ENCODE measurements at places on chromosomes 2 and 18. TPM values are rescaled to one million over a fixed set of nuclear protein-coding genes. Genes with fewer than 3 reads are reported as not detected.

TMEM178A gene
- 6.0 TPM for total RNA-seq

ADD2 gene
- total RNA-seq: 0.41 TPM

RTKN gene
- 27.9 TPM for total RNA-seq

SP9 gene
- not detected for total RNA-seq

SKOR2 gene
- total RNA-seq: not detected

COL4A3 gene
- total RNA-seq: 6.2 TPM

C1QL2 gene
- not detected for total RNA-seq

NTSR2 gene
- not detected for total RNA-seq

UGT1A5 gene
- total RNA-seq: not detected

SLC16A14 gene
- total RNA-seq: 3.4 TPM

TMEM17 gene
- 2.9 TPM for total RNA-seq

IL1F10 gene
- not detected for total RNA-seq

LIMS4 gene
- 3.4 TPM for total RNA-seq

C2orf78 gene
- not detected for total RNA-seq

ARHGEF4 gene
- 5.2 TPM for total RNA-seq

ALLC gene
- total RNA-seq: not detected

DSG3 gene
- not detected for total RNA-seq

SERTAD2 gene
- 20.4 TPM for total RNA-seq

ATP8B1 gene
- total RNA-seq: 9.8 TPM

GKN1 gene
- total RNA-seq: not detected

HRH4 gene
- total RNA-seq: not detected

MLPH gene
- total RNA-seq: 123 TPM

RGPD3 gene
- total RNA-seq: not detected

MGAT4A gene
- total RNA-seq: 37.2 TPM

ANKRD44 gene
- total RNA-seq: 18.8 TPM

ZSWIM2 gene
- not detected for total RNA-seq

LONRF2 gene
- total RNA-seq: 14.3 TPM

SNORC gene
- 1.6 TPM for total RNA-seq

MPP4 gene
- total RNA-seq: not detected

TRIM43 gene
- not detected for total RNA-seq

HTR2B gene
- 4.3 TPM for total RNA-seq

LINC00305 gene
- not detected for total RNA-seq

ILKAP gene
- total RNA-seq: 30.6 TPM

ALK gene
- total RNA-seq: 0.06 TPM

TUBA3E gene
- 2.8 TPM for total RNA-seq

CNDP1 gene
- total RNA-seq: not detected

TDRD15 gene
- not detected for total RNA-seq

CRYGD gene
- total RNA-seq: not detected

PDIA6 gene
- 86.7 TPM for total RNA-seq

TSGA10 gene
- 4.4 TPM for total RNA-seq

AGPS gene
- 25.2 TPM for total RNA-seq

KIF1A gene
- total RNA-seq: 74.4 TPM

CPO gene
- 0.50 TPM for total RNA-seq

IL36G gene
- total RNA-seq: not detected

PLGLB2 gene
- 0.45 TPM for total RNA-seq

TIMM21 gene
- total RNA-seq: 122 TPM

SKA1 gene
- 0.14 TPM for total RNA-seq

HADHA gene
- total RNA-seq: 408 TPM
